ENCODE measurements at places on chromosomes 5 and 9. TPM values are rescaled to one million over a fixed set of nuclear protein-coding genes. Genes with fewer than 3 reads are reported as not detected.
A peak's percentile ranks its signal among the peaks of the same experiment; 100 is the strongest.

- no peak for DNase-seq
These were observed 71.1 kb downstream of the EHMT1 start for GRCh38 chr9:137689745-137690529.

- DNase-seq, result no peak
These were observed 224.1 kb upstream of the RASEF start for GRCh38 chr9:83287021-83287420.

DNA sequence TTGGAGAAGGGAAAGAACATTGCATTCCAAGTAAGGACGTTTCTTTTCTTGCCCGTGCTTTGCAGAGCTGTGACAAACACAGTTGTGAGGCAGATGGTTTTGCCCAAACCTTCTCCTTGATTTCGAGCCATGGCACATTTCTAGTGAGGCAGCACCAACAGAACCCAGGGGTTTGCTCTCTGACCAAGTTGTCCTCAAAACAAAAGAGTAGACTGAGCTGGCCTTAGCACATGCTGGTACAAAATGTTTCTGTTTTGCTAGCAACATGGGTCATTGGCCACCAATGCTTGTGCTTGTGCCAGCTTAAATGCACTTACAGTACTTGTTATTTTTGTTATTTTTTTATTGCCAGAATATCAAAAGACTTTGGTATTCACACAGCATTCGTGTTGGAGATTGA lies 328.8 kb downstream of the GADD45G start:
- no peak for DNase-seq

The MARCOL gene
- total RNA-seq, result not detected

- peak; percentile 75 for DNase-seq
These were observed 19.9 kb upstream of the TMEM250 start for GRCh38 chr9:136138566-136138965.

GRCh38 chr5:127839496-127840197 lies 136.5 kb downstream of the CCDC192 start:
- no peak for DNase-seq

- no peak for DNase-seq
These were observed 213.1 kb downstream of the AGTPBP1 start for GRCh38 chr9:85528607-85529006.

DNA sequence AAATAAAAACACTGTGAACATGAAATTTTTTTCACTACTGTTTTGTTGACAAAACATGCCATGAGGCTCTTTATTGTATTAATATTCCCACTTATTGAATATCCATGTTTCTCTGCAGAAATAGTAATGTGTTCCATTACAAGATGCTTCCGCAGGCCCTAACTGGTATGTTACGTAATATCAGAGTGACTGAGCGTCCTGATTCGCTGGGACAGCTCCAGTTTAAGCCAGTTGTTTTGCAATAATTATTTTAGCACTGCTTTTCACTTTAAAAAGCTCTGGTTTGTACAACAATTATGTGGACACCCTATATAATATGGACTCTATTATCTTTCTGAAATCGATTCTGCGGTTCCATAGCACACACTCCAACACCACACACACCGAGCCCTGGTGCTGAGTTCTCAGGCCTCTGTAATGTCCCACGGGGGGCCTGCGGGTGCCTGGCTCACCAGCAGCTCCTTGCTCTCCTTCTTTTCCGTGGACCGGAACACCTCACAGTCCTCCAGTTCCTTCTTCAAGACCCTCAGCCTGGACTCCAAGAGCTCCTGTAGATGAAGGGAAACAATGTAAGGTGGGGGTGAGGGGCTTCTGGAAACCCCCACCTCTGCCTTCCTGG lies 1.8 kb downstream of the TRIM7 start:
- no peak for DNase-seq

DNA sequence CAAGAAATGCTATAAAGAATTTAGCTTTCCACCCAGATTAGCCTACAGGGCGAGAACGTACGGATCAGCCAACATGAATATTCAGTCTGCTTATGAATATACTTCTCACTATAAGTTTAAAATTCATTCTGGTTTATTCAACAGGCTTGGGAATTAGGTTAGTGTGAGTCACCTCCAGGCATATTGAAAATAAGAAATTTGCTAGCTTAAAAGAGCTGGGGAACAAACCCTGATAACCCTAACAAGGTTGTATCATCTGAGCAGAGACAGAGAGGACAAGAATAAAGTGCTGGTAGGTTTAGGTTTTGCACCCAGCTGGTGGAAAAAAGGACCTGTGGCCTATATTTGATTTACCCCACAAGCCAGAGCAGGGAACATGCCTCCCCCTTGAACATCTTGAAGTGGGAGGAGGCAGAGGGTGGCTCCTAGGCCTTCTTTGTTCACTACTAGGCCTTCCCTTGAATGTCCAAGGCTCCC lies 12.3 kb downstream of the FNBP1 start:
- no peak for DNase-seq

The SLCO6A1 gene
- not detected for total RNA-seq

The FBP1 gene
- 1.9 TPM for total RNA-seq

DNA sequence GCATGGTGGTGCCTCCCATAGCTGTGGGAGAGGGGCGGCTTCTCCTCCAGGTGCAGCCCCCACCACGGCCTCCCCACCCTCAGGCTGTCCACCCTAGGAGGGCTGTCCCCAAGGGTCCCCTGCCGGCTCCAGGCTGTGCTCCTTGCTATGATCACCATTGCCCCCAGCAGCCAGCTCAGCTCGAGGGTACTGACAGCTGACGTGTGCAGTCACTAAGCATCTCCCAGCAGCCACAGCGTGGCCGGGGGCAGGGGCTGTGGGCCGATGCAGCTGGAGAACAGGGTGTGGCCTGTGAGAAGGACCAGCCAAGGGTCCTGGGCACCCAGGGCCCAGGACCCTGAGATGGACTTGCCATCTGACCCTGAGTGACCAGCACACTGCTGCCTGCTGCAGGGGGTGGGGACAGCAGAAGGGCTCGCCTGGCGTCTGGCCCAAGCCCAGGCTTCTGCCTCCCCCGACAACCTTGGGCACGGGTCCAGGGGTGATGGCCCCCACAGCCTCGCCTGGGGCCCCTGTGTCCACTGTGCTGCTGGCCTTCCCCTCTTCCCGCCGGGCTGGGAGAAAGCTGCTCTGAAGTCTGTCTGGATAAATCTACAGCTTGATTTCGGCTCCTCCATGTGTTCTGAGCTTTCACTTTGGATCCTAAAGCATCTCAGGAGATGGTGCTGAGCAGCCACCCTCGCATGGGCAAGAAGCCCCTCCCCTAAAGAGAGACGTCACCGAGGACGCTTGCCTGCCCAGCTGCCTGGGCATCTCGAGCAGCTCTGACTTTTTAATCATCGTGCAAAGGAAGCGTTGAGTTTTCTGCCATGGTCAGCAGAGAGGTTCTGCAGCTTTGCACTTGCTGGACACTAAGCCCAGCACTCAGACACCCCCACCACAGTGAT lies 5.5 kb downstream of the KCNT1 start:
- DNase-seq, result no peak

DNA sequence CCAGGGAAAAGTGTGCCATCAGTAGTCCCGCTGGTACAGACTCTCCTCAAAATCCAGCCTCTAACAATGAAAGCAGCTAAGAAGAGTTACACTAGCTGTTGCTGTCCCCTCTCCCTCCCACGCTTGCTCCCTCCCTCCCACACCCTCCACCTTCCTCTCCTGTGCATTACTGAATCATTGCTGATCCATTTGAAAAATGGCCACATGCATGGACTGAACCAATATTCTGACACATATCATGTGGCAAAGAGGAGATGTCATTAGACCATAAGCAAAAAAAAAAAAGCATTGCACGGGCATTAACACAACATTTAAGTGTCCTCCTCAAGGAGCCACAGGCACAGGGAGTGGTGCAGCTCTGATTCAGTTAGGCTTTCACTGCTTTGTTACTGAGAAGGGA lies 37.9 kb downstream of the LHFPL2 start:
- no peak for DNase-seq

DNA sequence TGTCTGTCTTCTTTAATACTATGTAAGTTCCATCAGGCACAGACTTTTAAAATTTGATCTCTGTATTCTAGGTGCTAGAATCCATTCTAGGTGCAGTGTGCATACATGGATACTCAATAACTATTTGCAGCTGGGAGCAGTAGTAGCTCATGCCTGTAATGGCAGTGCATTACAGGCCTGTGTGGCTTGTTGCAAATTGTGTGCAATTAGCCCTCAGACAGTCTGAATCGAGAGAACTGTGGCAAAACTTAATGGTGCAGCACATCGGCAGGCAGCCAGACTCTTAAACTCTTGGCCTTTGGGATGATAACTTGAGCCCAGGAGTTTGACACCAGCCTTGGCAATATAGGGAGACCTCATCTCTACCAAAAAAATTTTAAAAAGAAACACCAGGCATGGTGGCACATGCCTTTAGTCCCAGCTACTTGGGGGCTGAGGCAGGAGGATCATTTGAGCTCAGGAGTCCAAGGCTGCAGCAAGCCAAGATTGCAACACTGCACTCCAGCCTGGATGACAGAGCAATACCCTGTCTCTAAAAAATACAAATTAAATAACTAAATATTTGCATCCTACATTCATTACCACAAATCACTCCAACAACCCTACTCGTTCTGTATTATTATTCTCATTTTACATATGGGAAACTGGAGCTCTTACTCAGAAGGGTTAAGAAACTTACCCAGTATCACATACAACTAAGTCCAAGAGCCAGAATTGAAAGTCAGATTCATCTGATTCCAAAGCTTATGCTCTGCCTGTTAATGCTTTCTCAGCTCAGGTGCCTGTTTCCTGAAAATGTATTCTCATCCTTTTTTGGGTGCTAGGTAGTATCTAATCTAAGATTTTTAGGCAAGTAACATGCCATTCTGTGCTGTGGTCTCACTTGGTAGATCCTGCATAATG lies 30.1 kb downstream of the PRKACG start:
- DNase-seq, result no peak

DNA sequence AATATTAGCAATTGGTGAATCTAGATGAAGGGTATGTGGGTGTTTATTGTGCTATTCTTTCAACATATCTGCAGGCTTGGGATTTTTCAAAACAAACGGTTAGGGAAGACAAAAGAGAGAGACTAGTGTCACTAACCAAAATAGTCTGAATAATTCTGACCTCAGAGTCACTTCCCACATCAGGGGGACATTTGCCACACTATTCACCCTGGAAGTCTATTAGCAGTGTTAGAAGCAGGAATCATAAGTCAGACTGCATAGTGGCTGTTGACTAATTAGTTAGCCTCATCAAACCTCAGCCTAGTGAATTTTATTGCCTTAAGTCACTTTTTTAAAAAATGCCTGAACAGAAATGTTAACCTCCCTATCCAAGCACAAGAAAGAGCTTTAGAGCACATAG lies 169.2 kb upstream of the RGMB start:
- no peak for DNase-seq

DNA sequence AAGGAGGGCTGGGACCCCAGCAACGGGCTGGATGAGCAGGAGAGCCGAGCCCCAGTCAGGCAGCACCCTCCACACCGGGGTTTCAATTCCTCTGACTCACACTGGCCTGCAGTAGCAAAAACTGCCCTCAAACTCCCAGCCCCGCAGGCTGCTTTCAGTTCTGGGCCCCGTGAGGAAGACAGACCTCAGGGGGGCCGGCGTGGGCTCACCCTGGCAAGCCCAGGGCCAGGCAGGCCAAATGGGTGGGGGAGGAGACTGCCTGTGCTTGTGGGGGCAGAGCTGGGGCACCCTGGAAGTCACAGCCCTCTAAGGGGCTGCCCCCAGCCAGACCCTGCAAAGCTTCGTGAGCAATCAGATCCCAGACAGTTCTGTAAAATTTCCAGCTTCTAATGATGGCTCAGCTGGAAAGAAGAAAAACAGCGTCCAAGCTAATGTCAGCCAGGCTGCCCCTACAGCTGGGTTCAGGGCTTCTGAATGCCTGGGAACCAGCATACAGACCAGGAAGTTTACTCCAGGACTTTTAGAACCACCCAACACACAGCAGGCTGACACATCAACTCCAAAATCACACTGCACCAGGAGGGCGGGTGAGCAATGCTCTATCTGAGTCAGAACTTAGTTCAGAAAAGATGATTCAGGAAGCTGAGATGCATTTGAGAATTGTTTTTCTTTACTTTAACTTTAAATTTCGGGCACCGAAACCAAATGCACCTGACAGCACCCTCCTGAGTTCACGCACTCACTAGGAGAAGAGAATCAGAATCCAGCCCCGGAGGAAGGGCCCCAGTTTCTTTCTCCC lies 34.7 kb downstream of the LPCAT1 start:
- DNase-seq, result peak; percentile 67

DNA sequence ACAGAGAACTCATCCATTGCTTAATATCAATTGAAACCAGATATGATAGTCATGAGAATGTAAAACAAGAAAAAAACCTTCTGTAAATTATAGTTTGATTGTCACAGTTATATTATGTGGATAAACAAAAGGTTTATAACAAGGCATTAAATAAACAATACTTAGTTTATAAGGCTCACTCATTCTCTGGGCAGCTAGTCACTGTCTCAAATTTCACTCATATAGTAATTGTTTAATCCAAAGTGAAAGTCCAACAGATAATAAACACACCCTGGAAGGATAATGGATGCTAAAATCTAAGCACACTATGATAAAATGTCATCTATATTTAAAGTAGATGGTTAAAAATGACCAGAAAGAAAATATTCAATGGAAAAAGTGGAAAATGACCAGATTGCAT lies 30.8 kb upstream of the SLC12A2 start:
- no peak for DNase-seq

GRCh38 chr9:37369671-37370070 lies 52.8 kb upstream of the GRHPR start:
- no peak for DNase-seq

The PCDHGB6 gene
- not detected for total RNA-seq

DNA sequence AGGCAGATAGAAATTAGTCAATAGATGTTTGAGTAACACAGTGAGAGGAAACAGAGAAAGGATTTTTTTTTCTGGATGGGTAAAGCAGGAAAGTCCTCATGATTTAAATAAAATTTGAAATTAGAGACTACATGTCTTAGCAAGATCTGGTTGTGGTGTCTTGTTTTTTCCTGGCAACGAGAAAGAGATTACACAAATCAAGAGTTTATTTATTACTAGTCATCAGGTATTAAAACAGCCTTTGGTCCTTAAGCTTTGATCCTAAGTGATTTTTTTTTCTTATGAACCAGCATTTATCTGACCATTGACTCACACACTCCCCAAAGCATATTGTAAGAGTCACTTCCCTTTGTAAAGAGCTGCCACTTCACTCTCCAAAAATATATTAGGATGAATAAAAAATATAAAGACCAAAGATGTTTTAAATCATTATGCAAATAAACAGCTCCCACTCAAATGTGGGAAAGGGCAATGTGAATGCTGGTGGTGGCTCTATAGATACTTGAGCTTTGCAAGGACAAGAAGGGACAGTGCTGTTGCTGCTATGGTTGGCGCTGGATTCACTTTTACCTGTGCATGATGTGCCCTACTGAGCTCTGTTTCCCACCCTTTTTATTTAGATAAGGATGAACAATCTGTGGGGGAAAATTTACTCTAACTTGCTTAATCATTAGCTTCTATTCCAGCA lies 1726.5 kb downstream of the MAT2B start:
- no peak for DNase-seq

DNA sequence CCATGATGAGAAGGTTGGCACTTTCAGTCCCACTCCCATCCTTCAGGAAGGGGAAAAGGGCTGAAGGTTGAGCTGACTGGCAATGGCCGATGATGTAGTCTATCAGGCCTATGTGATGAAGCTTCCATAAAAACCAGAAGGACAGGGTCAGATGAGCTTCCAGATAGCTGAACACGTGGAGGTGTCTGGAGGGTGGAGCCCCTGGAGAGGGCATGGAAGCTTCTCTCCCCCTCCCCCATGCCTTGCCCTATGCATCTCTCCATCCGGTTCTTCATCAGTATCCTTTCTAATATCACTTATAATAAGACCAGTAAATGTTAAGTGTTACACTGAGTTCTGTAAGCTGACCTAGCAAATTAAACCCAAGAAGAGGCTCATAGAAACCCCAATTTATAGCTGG lies 32.6 kb upstream of the SMU1 start:
- DNase-seq, result no peak

The IRGM gene
- 2.6 TPM for total RNA-seq

- no peak for DNase-seq
These were observed 592.0 kb upstream of the DMAC1 start for GRCh38 chr9:8391566-8391965.
